ENCODE measurements at places on chromosomes 6 and 20. TPM values are rescaled to one million over a fixed set of nuclear protein-coding genes. Genes with fewer than 3 reads are reported as not detected.

Gene SAPCD1
- 1.7 TPM for total RNA-seq

Gene FOXS1
- total RNA-seq, result 0.20 TPM

Gene SCRT2
- total RNA-seq, result not detected

Gene BTN3A1
- total RNA-seq, result 29.4 TPM

DNA sequence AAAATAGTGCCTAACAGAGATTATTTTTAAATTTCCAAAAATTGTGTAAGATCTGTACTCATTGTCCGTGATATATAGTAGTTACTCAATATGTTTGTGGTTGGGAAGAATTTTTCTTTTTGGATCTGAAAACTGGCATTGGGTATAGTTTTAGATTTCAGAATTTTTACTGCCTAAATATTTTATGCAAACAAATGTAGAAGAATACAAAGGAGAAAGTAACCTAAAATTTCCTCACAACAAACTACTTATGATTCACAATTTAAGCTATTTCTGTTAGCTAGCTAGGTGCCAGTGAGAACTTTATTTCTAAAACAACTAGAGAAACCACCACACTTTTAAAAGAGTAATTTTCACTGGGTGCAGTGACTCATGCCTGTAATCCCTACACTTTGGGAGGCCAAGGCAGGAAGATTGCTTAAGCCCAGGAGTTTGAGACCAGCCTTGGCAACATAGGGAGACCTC, 38.8 kb downstream of the SESN1 start:
- no peak overlapping the region for H3K4me3 ChIP-seq
- no peak for DNase-seq
- no peaks in the 10 kb centered on the region for H3K27me3 ChIP-seq
- H3K27ac ChIP-seq, result no peak overlapping the region
- H3K4me1 ChIP-seq, result no peaks in the 10 kb centered on the region
- no peaks in the 10 kb centered on the region for H3K36me3 ChIP-seq

- H3K27ac ChIP-seq, result no peak overlapping the region
- H3K36me3 ChIP-seq, result no peaks in the 10 kb centered on the region
- no peaks in the 10 kb centered on the region for H3K27me3 ChIP-seq
- H3K4me1 ChIP-seq, result no peaks in the 10 kb centered on the region
Observed at GRCh38 chr6:156449569-156449968, 327.6 kb upstream of the ARID1B start.

DNA sequence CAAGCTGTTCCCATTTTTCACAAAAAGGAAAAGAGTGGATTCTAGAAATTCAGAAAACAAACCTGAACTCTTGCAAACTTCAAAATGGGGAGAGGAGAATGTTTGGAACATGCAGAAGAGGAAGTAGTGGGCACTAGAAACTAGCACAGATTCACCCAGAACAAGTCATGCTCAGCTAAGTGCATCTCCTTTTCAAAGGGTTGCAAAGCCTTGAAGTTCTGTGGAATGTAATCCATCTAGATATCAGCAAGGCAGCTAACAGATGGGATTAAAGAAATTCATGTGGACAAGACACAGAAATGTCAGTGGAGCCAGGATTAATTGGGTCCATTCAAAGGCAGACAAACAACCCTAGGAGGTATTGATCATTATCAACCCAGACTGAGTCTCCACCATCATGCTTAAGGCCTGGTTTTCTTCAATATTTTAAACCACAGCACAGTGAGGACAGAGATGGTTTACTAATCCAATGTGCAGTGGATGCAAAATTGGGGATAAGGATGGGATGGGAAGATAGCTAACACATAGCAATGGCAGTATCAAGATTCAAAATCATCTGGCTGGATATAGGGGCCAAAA, 31.3 kb downstream of the KCNK5 start:
- H3K4me1 ChIP-seq, result no peaks in the 10 kb centered on the region
- DNase-seq, result no peak
- H3K36me3 ChIP-seq, result no peaks in the 10 kb centered on the region
- no peaks in the 10 kb centered on the region for H3K27me3 ChIP-seq
- no peak overlapping the region for H3K27ac ChIP-seq

DNA sequence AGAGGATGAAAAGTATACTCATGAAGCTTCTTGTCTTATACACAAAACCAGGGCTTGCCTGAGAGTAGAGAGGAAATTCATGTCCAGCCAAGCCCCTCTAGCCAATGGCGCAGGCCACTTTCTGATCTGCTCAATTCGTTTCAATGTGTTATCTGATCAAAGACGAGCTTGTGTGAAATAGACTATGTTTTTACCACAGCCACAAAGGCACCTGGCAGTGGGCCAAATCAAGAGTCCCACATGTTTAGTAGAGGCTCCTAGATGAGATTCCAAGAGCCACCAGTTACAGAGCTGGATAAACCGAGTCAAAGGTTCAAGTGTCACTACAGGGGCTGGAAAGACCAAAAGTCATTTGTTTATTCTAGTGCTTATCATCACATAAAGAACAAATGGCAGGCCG, 34.9 kb downstream of the GPLD1 start:
- H3K27me3 ChIP-seq, result no peaks in the 10 kb centered on the region
- no peaks in the 10 kb centered on the region for H3K4me1 ChIP-seq
- no peaks in the 10 kb centered on the region for H3K36me3 ChIP-seq
- DNase-seq, result no peak
- H3K4me3 ChIP-seq, result no peak overlapping the region
- no peak overlapping the region for H3K27ac ChIP-seq

- no peaks in the 10 kb centered on the region for H3K36me3 ChIP-seq
- H3K4me1 ChIP-seq, result no peaks in the 10 kb centered on the region
- no peaks in the 10 kb centered on the region for H3K27me3 ChIP-seq
- DNase-seq, result no peak
- H3K4me3 ChIP-seq, result no peak overlapping the region
- H3K27ac ChIP-seq, result no peak overlapping the region
Observed at GRCh38 chr20:43220612-43221011, 30.9 kb upstream of the PTPRT start.

DNA sequence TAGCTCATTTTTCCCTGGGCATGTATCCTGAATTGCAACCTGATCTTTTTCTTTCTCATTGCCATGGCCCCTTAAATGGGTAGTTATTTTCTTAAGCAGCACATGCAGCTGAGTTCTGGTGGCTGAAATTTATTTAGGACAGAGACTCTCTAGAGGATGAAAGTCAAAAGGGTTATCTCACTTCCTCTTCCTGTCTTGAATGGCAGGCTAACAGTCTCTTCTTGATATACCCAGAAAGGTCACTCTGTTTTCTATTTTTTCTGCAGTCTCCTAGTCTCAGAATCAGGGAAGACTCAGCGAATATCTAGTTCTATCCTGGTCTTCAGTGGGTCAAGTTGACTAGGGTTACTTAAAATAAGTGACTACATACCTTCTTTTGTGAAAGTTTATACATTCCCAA, 243.3 kb downstream of the EPHA7 start:
- no peak for DNase-seq
- no peak overlapping the region for H3K4me3 ChIP-seq
- H3K27me3 ChIP-seq, result no peaks in the 10 kb centered on the region
- H3K36me3 ChIP-seq, result no peaks in the 10 kb centered on the region

DNA sequence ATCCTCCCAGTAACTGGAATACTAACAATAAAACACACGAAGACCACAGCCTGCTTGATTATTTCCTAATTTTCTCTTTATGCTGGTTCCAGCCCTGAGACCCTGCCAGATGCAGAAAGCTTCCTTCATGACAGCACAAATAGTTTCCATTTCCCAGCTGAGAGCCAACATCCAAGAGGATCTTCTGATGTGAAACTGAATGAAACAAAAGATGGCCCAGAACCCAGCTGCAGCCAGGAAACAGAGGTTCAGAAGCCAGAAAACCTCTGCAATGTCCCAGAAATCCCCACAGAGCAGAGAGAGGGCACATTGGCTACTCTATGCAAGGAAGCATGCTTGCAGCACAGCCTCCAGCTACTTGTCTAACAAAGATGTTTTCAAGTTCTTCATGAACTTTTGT, 61.8 kb upstream of the PLEKHG1 start:
- H3K4me1 ChIP-seq, result no peaks in the 10 kb centered on the region
- peaks cover 3% of the 10 kb centered on the region for H3K27me3 ChIP-seq
- no peak overlapping the region for H3K4me3 ChIP-seq
- no peak for DNase-seq
- H3K27ac ChIP-seq, result peak overlapping the region; percentile 2
- no peaks in the 10 kb centered on the region for H3K36me3 ChIP-seq

DNA sequence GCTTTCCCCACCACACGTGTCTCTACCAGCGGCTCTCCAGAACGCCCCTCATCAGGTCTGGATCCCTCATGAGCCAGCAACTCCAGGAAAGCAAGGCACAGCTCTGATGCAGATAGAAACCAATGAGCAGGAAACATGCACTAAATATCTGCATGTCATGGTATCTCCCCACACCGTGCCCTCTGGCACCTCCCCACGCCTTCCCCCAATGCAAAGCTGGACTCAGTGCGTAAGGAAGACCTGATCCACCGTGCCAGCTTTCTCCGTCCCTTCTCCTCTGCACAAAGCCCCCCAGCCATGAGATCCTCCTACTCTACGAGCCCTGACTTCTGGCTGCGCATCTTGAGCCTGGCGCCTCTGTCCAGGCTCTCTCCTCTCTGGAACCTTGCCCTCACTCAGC, 9.4 kb downstream of the PDE10A start:
- H3K4me3 ChIP-seq, result no peak overlapping the region
- no peak for DNase-seq
- no peaks in the 10 kb centered on the region for H3K4me1 ChIP-seq
- H3K27me3 ChIP-seq, result no peaks in the 10 kb centered on the region
- no peaks in the 10 kb centered on the region for H3K36me3 ChIP-seq
- no peak overlapping the region for H3K27ac ChIP-seq

DNA sequence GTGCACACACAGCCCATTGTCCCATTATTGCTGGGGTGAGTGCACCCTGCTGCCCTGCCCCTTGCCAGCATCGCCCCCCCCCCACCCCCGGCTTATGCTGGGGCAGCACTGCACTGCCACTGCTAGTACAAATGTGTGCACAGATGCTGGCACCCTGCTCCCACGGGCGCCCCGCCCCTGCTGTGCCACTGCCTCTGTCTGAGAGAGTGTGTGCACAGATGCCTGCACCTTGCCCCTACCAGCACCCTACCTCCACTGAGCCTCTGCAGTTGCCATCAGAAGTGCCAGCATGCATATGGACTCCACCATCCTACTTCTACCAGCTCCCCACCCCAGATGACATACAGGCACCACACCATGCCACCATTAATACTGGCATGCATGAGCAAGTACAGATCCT, 454.6 kb upstream of the KHDRBS2 start:
- no peaks in the 10 kb centered on the region for H3K4me1 ChIP-seq
- H3K4me3 ChIP-seq, result no peak overlapping the region
- no peak for DNase-seq
- no peak overlapping the region for H3K27ac ChIP-seq

GRCh38 chr20:51497542-51498467, 44.7 kb downstream of the NFATC2 start:
- no peaks in the 10 kb centered on the region for H3K36me3 ChIP-seq
- H3K4me3 ChIP-seq, result no peak overlapping the region
- DNase-seq, result no peak
- no peaks in the 10 kb centered on the region for H3K4me1 ChIP-seq
- H3K27ac ChIP-seq, result no peak overlapping the region

- H3K4me1 ChIP-seq, result no peaks in the 10 kb centered on the region
- no peak overlapping the region for H3K27ac ChIP-seq
- DNase-seq, result no peak
- H3K27me3 ChIP-seq, result no peaks in the 10 kb centered on the region
Observed at GRCh38 chr20:11401988-11402387, 515.7 kb upstream of the BTBD3 start.

DNA sequence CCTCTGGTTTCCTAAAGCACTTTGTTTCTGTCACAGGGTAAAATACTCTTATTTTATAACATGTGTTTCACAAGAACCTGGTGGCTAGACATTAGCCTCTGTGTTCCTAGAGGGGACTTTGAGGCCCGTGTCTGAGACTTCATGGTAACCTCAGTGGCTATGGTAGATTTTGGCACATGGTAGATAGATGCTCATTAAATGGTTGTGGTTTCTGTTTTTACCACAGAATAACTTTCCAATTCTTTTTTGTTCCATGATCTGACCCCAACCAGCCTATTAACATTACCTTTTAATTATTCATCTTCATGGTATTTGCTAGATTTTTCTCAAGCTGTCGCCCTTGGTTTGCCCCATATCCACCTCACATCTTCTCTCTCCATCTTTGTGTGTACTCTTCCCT, 34.3 kb downstream of the CCN2 start:
- no peak for DNase-seq
- H3K4me3 ChIP-seq, result no peak overlapping the region
- H3K27me3 ChIP-seq, result no peaks in the 10 kb centered on the region
- no peaks in the 10 kb centered on the region for H3K4me1 ChIP-seq

GRCh38 chr6:139187489-139187888, 52.6 kb downstream of the HECA start:
- no peak overlapping the region for H3K4me3 ChIP-seq
- no peaks in the 10 kb centered on the region for H3K36me3 ChIP-seq
- no peaks in the 10 kb centered on the region for H3K27me3 ChIP-seq
- H3K27ac ChIP-seq, result no peak overlapping the region
- DNase-seq, result no peak

DNA sequence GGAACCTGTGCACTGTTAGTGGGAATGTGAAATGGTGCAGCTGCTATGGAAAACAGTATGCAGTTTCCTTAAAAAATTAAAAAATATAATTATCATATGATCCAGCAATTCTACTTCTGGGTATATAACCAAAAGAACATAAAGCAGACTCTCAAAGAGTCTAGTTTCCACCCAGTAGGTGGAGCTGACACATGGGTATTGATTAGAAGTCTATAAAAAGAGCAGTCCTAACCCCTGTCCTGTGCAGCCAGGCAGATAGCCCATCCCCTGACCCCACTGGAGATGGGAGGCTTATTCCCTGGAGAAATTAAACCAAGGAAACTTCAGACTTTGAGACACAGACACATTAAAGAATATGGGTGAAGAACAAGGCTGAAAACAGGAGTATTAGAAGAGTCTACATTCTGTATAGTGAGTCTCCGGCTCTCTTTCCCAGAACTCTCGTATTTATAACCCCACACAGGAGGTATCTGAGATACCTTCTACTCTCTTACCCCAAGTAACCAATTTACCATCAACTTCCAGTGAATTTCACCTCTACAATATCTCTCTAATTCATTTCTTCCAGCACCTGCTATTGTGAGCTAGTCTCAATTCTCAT, 92.3 kb downstream of the SEL1L2 start:
- no peak overlapping the region for H3K27ac ChIP-seq
- H3K27me3 ChIP-seq, result no peaks in the 10 kb centered on the region
- H3K36me3 ChIP-seq, result no peaks in the 10 kb centered on the region
- H3K4me1 ChIP-seq, result no peaks in the 10 kb centered on the region
- DNase-seq, result no peak
- no peak overlapping the region for H3K4me3 ChIP-seq

GRCh38 chr6:158083455-158084325, 84.4 kb downstream of the SERAC1 start:
- H3K4me1 ChIP-seq, result no peaks in the 10 kb centered on the region
- no peak overlapping the region for H3K27ac ChIP-seq
- H3K27me3 ChIP-seq, result no peaks in the 10 kb centered on the region
- no peak overlapping the region for H3K4me3 ChIP-seq

DNA sequence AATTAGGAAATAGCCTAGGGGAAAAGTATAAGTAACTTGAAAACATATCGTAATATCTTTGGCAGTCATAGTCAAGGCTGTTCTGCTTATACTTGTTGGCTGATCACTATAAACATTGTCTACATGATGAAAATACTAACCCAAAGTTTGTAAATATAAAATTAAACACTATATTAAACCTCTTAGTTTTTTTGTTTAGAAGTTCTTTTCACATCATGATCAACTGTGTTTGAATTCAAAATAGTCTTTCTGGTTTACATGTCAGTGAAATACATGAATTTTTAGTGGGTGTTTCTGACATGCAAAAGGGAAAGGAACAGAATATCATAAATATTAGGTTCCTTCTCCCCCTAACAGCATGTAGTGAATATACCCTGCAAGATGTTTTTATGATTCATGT, 43.5 kb downstream of the ADGRG6 start:
- H3K4me1 ChIP-seq, result no peaks in the 10 kb centered on the region
- no peaks in the 10 kb centered on the region for H3K36me3 ChIP-seq
- DNase-seq, result no peak
